ENCODE measurements at places on chromosomes 1 and 21.

DNA sequence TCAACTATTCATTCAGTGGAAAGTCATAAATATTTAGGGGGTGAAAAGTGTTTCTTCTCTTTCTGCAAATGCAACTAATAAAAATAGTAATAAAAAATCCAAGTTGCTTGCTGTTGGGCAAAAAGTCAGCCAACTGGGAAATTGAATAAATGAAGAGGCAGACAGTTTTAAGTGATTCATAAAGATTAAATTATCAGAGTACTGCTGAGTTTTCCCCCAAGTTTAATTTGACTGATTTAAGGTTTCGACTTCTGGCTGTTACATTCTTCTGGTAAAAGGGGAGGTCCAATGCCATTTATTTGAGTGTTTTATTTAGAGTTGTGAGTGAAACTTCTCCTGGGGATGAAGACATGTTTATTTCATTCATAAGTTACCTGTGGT lies 125.5 kb downstream of the NTPCR start:
- no peak for DNase-seq

DNA sequence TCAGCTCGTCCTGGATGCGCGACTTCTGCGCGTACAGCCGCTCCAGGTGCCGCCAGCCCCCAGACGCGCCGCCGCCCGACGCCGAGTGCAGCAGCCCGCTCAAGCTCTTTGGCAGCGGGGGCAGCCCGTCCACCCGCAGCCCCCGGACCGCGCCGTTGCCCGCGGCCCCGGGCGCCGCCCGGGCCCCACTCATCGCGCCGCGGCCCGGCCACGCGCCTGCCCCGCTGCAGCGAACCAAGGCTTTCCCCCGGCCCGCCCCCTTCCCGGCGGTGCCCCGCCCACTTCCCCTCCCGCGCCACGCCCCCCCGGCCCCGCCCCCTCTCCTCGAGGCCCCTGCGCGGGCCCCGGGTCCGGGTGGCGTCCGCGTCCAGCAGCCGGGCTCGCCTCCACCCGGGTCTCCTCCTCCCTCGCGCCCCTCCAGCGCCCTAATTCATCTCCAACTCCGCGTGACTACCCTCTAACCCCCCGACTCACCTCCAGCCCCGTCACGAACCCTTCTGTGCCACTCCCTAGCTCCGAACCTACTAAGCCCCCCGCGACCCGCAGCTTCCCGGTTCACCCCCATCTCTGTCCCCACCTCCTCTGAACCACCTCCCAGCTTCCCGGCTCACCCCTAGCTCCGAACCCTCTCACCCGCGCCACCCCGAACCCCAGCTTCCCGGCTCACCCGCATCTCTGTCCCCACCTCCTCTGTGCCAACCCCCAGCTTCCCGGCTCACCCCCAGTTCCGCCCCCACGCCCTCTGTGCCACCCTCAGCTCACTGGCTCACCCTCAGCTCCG lies at the start of gene FAM89A:
TSS of gene FAM89A (minus strand) at position 236 of the 781 bp plus-strand sequence. CDS start at position 193, 43 bp downstream.
- DNase-seq = no peak

DNA sequence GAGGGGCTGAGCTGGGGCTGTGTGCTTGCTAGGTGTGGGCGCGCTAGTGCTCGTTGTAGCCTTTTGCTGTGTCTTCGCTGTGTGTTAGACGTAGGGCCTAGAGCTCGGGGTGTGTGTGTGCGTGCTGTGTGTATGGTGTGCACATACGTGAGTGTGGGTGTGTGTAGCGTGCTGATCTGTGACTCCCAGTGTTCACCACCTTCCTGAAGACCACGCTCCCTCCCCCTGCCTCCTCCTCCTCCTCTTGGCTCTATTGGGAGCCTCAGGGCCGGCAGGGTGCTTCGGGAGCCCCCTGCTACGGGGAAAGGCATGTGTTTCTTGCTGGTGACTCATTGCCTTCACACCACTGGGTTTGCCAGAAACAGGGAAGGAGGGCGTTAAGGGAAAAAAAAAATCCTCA lies 9.4 kb upstream of the KCNC4 start:
- no peak for DNase-seq

- DNase-seq = no peak
Measured at GRCh38 chr1:14180738-14181137, 417.7 kb upstream of the KAZN start.

DNA sequence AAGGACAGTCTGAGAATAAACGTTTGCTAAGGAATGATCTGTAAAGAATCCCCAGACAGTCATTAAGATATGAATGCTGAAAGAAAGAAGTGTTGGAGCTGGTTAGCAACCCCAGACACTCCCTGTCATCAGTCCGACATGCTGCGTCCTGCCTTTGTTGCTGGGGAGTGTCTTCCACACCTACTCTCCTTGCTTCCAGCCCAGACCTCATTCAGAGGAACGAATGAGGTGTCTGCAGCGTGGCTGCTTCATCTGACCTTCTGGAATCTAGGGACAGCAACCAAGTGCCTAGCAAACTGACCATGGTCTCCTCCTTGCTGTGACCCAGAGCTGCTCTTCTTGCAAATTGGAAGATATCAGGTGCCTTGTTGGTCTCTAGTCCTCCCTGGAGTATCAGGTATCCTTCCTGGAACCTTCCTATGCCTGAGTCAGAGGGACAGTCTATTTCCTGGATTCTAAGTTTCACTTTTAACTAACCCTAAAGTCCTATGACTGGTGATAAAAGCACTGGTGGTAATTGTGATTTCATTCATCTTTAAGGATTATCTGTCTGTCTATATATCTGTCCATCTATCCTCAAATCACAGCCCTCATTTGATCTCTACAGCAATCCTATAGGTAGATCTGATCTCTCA lies 45.3 kb downstream of the NFASC start:
- DNase-seq = peak; percentile 4

GRCh38 chr1:98327220-98327861 lies 334.2 kb upstream of the SNX7 start:
- no peak for DNase-seq

GRCh38 chr1:209805875-209806760 lies at the start of gene IRF6:
Gene IRF6, minus strand, starts transcription at chr1:209806142. Its CDS starts 4,729 bp downstream, at chr1:209801413.
- DNase-seq = peak; percentile 65

DNA sequence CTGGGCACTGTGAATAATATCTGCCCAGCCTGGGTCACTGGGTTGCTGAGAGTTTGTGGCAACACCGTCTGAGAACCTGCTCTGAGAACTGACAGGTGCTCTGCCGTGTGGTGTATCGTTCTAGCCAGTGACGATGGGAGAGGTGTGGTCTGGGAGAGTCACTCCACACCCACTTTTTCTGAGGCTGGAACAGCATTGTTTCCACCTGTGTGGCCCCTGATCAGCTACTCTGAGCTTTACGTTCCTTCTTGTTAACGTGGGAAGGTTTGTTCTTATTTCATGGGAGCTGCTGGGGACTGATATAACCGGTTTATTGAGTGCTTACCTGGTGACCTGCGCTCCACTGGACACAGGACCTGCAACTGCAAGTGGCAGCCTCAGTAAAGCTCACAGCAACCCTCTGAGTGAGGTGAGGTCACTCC lies 34.8 kb upstream of the TENT5C start:
- DNase-seq = peak; percentile 47

GRCh38 chr1:18549906-18550305 lies 69.2 kb downstream of the KLHDC7A start:
- no peak for DNase-seq

GRCh38 chr1:26114165-26114927 lies 2.7 kb downstream of the PDIK1L start:
- no peak for DNase-seq
